ENCODE measurements at places on chromosomes 4 and X.

DNA sequence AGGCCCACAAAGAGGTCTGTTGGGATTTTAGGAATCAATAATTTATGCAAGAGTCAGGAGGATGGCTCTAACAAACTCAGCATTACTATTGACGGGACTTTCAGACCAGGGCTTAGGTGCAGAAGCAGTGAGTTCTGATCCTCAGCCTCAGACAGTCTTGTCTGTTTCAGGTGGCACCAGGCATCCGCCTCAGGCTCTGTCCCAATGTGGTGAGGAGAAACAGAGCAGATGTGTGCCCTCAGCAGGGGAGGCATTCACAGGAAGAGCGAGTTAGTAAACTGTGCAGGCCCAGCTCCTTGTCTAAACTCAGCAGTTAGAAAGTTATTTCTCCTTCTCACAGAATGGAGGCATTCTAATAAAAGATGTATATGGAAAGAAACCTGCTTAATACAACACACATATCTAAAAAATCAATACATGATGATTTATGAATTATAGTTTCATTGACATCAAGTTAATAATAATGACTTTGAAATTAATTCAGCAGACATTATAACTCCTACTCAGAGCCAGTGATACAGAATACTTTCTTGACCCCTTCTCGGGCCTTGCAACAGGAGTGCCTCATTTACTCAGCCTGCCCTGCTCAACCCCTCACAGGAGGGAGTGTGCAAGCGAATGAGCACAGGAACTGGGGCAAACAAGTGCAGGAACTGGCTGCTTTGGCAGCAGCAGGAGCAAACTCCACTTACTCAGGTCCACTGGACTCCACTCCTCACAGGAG is 202.8 kb upstream of the SMIM31 start:
- no peak for DNase-seq

DNA sequence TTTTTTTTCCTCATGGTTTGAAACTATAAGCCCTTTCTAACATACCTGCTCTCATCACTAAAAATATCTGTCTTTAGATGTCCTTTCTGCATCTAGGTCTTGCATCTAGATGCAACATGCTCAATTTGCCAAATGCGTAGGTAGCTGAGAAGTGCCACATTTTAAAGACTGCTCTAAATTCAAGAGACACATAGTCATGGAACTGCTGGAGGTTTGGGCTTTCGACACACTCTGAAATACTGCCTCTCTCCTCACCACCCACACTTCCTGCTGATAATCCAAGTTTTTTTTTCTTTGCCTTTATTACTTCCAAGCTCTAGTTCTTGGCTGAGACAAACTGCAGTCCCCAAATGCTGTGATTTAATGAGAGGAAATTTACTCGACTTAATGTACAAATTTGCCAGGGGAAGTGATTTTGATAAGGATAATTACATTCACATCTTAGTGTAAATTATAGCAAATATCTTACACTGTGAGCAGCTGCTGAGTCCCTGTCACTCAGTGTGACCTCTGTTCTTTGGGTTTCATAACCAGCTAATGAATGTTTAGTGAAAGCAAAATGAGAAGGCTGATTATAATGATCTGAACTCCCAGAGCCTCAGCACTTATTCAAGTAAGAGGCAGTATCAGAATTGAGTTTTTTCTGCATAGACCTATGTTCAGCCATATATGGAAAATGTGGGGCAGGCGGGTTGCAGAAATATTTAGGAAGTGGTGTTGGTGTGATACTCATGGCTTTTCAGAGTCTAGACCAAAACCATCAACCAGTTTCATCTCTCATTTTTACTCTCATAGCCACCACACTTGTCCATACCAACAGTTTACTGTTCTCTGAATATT is 31.3 kb downstream of the DRD5 start:
- no peak for DNase-seq

- DNase-seq = no peak
Measured at GRCh38 chrX:63743596-63743995, 41.4 kb downstream of the ARHGEF9 start.

- no peak for DNase-seq
Measured at GRCh38 chrX:144801786-144802185, 445.5 kb upstream of the SPANXN1 start.

GRCh38 chr4:3285558-3286334 is 7.1 kb upstream of the RGS12 start:
- DNase-seq = peak; percentile 44

- DNase-seq = no peak
Measured at GRCh38 chr4:3213106-3213425, 35.9 kb upstream of the MSANTD1 start.

DNA sequence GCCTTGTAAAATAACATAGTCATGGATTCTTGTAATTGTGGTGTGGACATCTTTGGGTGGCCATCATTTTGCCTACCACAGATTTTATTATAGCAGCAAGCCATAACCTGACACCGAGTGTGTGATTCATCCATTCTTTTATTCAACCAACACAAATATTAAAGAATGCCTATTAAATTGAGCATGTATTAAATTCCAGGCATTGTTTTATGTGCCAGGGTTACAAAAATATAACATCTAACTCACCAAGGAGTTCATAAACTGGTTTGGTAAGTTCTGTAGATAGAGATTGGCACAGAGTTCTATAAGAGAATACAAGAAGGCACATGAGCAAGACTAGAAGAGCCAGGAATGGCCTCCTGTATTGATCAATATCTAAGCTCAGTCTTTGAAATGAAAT is 18.0 kb downstream of the NBDY start:
- no peak for DNase-seq

DNA sequence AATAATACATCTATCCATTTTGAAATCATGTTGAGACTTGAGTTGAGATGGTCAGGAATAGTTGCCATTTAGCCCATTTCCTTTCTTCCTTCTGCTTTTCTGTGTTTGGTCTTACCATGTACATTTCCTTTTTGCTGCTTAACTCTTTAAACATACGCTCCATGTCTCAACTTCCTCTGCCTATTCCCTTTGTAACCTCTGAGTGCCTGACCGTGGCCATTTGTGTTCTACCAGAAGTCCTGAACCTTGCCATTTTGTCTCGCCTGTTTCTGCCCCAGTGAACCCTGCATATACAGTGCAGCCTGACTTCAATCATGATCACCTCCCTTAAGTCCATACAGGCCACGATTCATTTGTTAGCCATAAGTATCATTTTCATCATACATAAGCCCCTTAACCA is 169.0 kb downstream of the RAPGEF2 start:
- no peak for DNase-seq

GRCh38 chrX:56833626-56834025 is 104.6 kb downstream of the NBDY start:
- DNase-seq = no peak

GRCh38 chr4:117514391-117515175 is 429.2 kb upstream of the TRAM1L1 start:
- DNase-seq = no peak

DNA sequence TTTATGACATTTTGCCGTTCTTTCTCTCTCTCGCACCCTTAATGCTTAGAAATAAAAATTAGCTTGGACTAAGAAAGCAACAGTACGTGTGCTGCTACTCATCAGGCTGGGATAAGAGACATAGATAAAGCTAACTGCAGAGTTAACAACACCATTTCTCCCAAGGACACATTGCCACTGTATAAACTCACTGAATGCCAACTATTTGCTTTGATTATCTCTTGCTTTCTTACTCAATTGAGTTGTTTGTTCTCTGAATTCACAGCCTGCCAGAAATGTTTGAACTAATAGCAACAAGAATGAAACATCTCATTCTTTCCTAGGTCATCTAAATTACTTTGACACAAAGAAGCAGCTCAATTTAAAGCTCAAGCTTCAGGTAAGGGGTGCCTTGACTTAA is 34.6 kb downstream of the F8 start:
- DNase-seq = no peak

- no peak for DNase-seq
Measured at GRCh38 chr4:128380306-128380705, 92.7 kb upstream of the PGRMC2 start.

DNA sequence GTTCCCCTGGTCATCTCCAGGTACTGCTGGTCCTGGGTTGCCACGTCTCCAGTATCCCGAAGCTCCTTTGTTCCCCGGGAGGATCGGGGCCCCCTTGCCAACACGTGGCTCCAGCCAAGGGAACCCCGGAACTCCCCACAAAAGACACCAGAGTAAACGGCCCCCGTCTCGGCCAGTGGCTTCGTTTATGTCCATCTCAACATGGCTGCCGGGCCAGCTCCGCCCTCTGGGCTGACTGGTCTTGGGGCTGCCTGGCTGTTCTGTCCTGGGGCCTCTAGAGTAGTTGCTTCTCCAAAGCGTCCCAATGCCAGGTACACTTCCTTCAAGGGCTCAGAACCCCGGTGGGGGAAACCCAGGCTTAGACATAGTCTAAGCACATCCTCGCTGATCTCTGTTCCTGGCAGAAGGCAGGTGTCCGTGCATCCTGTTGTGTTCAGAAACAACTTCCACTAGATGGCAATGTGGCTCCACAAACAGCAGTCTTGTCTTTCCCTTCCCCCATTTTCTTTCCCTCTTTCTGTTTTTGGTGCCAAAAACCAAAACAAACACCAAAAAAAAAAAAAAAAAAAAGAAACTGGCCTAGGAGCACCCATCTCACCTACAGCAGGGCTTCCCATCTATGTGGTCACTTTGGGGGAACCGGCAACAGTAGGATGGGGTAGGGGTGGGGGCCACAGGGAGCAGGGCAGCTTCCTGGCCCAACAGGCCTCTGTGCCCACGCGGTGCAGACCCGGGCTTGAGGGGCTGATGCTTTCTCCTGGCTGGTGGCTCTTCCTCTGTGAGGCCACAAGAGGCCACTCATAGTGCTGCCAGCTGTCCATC is 35.3 kb downstream of the NBDY start:
- peak; percentile 82 for DNase-seq

- DNase-seq = no peak
Measured at GRCh38 chrX:42229533-42229932, 306.2 kb upstream of the CASK start.

GRCh38 chr4:146814750-146815149 is 130.9 kb downstream of the TTC29 start:
- DNase-seq = no peak

DNA sequence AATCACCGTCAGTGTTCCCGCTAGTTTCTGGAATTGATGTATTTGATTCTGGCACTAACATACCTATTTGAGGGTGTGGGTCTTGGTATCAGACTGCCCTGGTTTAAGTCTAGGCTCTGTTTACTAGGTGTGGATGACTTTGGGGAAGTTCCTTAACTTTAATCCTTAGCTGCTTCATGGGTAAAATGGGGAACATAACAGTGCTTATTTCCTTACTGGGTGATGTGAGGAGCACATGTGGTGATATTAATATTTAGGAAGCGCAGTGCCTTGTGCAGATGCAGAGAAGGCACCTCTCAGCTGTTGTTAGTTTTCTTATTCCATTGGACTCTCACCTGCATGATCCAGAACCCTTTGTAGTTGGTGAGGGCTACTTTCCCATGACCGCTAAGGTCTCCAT is 17.1 kb downstream of the RNF4 start:
- DNase-seq = no peak

GRCh38 chr4:98026362-98026761 is 116.9 kb downstream of the STPG2 start:
- DNase-seq = no peak

GRCh38 chrX:103073467-103073866 is 9.5 kb upstream of the BEX1 start:
- DNase-seq = no peak

- DNase-seq = no peak
Measured at GRCh38 chrX:153641627-153642026, 5.4 kb upstream of the DUSP9 start.

DNA sequence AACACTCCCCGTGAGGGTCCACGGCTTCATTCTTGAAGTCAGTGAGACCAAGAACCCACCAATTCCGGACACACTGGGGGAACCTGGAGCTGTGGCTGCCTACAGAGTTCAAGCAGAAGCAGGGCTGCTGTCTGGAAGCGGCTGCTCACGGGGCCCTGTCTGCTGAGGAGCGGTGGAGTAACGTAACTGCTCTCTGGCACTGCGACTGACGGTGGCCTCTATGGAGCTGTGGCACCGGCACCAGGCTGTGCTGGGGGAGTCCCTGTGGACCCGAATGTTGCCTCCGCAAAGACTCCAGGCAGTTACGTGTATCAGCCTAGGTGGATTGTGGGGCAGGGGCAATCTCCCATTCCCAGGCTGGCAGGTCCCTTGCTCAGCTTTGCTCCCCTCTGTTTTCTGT is 703.3 kb upstream of the FRG1 start:
- DNase-seq = no peak

- no peak for DNase-seq
Measured at GRCh38 chr4:18234108-18234507, 212.6 kb upstream of the LCORL start.

GRCh38 chr4:90403781-90404180 is 276.6 kb downstream of the CCSER1 start:
- no peak for DNase-seq

GRCh38 chr4:79650794-79651431 is 242.9 kb upstream of the GK2 start:
- DNase-seq = no peak

DNA sequence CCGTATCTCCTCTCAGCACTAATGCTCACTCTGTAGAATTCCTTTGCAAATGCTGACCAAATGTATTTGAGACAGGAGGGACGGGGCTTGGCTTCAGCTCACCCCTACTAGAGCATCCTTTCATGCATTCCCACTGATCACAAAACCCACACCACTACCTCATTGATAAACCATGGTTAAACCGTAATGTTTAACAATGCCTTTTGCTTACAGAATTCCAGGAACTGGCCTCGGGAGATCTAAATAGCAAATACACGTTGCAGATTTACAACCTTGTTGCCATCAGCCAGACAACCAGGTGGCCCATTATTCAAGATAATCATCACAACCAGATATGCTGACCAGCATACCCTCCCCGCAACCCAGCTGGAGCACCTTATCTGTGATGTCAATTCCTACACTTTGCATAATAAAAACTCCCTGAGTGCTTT is 391.9 kb downstream of the KCTD8 start:
- no peak for DNase-seq

DNA sequence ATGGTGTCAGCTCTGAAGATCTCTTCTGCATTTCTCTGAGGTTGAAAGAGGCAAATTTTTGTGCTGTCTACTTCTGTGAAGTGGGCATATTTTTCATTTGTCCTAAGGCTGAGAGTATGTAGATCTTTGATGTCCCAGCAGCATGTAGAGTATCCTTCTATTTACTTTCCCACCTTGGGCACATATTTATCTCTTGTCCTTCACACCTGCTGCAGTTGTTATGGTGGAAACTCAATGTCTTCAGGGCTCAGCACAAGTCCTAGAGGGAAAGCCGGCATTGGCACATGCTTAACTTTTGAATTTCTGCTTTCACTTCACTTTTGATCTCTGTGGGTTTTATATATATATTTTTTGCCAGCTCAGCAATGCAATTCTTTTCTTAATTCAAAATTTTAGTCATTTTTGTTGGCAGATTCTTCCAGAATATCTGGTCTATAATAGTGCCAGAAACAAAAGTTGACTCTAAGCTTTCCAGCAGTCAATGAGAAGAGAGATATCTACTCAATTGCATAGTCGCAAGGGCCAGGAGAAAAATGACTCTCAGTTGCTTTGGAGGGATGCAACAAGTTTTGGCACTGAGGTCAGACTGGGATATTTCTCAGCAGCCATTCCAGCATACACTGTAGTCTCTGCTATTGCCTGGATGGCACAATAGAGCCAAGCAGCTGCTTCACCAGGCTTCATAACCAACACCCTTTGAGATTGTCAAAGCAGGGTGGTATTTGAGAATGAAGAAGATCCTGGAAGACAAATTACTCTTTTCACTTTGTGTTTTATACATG is 127.8 kb upstream of the FAT1 start:
- no peak for DNase-seq

GRCh38 chr4:24032371-24032989 is 142.6 kb upstream of the PPARGC1A start:
- no peak for DNase-seq
